PC-3 (cell line): ENCODE measurements at places on chromosomes 2 and 18. TPM values are rescaled to one million over a fixed set of nuclear protein-coding genes. Genes with fewer than 3 reads are reported as not detected.

MSH6 gene
- 45.5 and 84.9 TPM in 2 replicates for total RNA-seq

GALR1 gene
- total RNA-seq = not detected in 2 replicates

KIF5C gene
- total RNA-seq = 4.0 and 7.3 TPM in 2 replicates

AQP12B gene
- total RNA-seq = not detected in 2 replicates

DNA sequence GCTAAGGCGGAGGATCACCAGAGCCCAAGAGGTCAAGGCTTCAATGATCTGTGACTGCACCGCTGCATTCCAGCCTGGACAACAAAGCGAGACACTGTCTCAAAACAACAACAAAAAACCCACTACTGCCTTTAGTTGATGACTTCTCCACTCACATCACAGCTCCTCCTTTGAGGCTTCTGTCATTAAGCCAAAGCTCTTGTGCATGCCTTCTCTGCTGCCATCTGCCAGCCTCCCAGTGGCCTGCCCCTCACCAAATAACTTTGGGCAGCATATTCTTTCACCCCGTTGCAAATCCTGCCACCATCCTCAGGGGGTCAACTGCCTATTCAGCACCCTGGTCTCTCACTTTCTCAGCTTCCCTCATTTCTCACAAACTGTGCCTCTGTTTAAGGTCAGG, 27.5 kb downstream of the OSBPL1A start:
- DNase-seq = no peak

DNA sequence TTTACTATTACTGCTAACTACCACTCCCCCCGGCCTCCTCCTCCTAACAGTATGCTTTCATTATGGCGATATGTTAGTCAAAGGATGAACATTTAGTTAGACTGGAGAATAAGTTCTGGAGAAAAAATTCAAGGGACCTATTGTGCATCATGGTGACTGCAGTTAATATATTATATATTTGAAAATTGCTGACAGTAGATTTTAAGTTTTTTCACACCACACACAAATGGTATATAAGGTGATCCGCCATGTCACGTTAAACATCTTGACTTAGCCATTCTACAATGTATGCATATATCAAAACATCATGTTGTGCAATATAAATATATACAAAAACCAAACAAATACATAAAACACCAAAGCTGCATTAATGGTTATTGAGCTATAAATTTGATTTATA, 873.7 kb downstream of the CNTNAP5 start:
- DNase-seq = no peak

DNA sequence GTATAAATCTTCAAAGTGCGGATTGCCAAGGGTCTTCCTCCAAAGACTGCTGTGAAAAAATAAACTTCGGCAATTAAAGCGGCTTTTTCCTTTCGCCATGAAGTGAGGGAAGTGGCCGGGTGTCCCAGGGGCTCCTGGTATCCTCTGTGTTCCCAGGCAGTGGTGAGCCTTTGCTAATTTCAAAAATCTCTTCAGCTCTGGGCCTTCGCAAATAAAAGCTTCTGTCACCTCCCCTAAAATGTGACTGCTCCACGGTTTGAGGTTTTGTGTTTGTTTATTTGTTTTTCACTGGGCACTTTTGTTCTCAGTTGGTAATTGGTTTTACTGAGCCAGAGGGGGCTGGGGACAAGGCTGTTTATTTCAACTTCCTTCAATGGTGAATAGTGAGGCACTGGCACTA, 270.1 kb upstream of the POU3F3 start:
- no peak for DNase-seq

- peak; percentile 33 for DNase-seq
Measured at GRCh38 chr2:112074506-112074905, 19.4 kb downstream of the TMEM87B start.

DNA sequence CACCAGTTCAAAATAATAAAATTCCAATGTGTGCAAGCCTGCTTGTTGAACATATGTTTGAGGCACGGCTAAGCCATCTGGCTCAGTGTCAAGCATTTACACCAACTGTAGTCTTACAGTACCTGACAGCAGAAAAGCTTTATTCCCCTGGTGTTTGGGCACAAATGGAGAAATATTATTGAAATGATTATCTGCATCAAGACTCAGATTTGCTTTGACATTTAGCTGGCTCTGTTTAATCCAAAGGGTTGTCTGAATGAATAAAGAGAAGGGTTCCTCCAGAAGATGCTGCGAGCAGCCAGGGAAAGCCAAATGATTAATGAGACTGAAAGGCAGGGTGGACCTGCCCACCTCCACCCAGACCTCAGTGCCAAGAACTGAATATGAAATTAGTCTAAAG, 393.2 kb upstream of the GALNT5 start:
- no peak for DNase-seq
